ENCODE measurements at places on chromosomes 13 and 19.

DNA sequence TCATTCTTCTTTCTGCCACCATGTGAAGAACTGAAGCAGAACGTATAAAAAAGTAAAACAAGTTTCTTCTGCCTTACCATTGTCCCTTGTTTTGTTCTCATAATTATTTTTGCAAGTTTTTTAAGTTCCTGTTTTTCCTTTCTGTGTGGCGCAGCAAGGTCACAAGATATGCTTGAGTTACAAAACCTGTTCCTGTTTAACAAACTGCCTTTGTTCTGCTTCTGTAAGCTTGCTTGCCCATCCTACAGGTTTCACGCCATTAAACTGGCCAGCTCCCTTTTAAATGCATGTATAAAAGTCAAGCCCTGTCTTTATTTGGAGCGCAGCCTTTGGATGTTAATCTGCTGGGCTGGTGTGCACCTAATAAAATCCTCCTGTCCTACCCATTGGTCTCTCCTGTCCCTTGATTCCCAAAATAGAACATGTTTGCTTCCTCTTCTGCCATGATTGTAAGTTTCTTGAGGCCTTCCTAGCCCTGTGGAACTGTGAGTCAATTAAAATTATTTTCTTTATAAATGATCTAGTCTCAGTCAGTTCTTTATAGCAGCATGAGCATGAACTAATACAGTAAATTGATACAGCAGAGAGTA, 1115.4 kb downstream of the SLITRK1 start:
- DNase-seq, result no peak

- no peak for DNase-seq
Observed at GRCh38 chr19:33189453-33189852, 4.7 kb upstream of the LRP3 start.

- no peak for DNase-seq
Observed at GRCh38 chr13:90918536-90918935, 429.0 kb upstream of the MIR17HG start.

GRCh38 chr19:14475251-14476073, at the start of gene PTGER1:
TSS of gene PTGER1 (minus strand) at chr19:14475354. CDS start at chr19:14474320, 1,034 bp downstream.
- DNase-seq, result no peak

DNA sequence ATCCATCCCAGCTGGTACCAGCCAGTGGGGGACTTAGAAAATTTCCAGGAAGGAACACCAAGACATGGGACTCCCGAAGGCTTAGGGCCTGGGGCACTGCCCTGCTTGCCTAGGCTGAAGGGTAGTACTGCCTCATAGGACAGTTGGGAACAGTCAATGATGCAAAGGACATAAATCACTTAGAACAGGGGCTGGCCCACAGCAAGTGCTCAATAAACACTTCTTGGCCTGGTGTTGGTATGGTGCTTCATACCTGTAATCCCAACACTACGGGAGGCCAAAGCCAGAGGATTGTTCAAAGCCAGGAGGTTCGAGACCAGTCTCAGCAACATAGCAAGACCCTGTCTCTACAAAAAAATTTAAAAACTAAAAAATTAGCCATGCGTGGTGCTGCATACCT, 5.8 kb downstream of the KEAP1 start:
- DNase-seq, result no peak

DNA sequence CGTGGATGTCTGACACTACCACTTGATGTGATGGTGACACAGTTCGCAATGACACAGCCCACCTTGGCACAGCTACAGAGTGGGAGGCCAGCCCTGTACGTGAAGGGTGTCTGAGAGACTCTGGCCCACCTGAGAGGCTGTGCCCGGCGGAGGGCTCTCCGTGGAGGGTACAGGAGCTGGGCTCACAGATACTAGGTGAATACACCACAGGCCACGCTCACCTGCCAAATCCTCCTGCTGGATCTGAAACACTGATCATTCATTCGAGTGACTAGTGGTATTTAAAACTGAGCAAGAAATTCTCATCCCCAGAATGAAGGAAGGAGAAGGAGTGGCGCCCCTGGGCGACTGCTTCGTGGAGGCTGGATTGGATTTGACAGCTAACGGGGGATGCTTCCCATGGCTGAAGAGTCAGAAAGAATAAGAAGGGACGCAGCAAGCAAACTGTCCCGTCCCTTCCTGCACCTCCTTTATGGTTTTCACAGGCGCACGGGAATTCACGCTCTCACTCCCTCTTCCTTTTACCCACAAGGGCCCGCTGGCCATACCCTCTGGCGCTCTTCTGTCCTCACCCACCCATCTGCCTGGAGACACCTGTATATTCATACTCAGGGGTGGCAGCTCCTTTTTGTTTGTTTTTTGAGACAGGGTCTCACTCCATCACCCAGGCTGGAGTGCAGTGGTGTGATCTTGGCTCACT, 25.0 kb downstream of the CEBPG start:
- DNase-seq, result no peak

DNA sequence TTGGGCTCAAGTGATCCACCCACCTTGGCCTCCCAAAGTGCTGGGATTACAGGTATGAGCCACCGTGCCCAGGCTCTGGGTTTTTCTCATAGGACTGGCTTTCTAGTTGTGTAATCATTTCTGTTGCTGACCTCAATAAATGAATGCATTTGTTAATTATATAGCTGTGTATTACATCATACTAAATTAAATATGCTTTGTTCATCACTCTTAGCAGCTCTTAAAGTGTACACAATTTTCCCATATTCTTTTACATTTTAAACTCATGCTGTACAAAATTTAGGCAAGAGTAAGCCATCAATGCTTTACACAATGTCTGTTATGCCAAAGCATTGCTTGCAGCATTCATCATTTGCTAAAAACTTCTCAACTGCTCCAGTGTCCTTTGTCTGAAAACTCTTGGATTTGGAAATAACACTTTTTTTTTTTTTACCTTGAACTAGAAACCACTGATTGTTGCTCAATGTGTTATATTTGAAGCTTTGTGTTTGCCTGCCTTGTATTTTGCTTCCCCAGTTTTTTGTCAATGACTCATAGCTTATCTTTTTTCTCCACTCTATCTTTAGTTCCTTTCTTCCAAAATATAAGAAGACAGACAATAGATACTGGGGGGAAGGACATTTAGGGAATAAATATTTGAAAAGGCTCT, 31.4 kb downstream of the CCDC122 start:
- DNase-seq, result no peak

- no peak for DNase-seq
Observed at GRCh38 chr13:94710881-94711560, 1.3 kb downstream of the SOX21 start.

DNA sequence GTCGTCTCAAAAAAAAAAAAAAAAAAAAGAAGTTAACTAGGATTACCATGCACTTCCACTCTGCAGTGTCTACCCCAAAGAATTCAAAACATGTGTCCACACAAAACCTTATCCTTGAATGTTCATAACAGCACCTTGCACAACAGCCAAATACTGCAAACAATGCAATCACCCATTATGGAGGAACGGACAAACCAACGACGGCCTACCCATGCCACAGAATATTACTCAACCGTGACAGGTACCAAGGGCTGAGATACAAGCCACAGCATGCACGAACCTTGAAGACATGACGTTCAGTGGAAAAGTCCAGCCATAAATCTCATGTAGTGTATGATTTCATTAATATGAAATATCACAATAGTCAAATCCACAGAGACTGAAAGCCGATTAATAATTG, 3.0 kb upstream of the SHISA7 start:
- DNase-seq, result no peak

Measured in C1 segment of cervical spinal cord (tissue), 14 donors.